ENCODE measurements at places on chromosomes 5 and 9. TPM values are rescaled to one million over a fixed set of nuclear protein-coding genes. Genes with fewer than 3 reads are reported as not detected.

The QRFP gene
- not detected for total RNA-seq

The REXO4 gene
- 24.6 TPM for total RNA-seq

The MARCHF11 gene
- not detected for total RNA-seq

The CD14 gene
- 0.42 TPM for total RNA-seq

The LCN9 gene
- total RNA-seq: not detected
